Tracheal epithelial cell (primary cell): ENCODE measurements at places on chromosomes 3 and 15. TPM values are rescaled to one million over a fixed set of nuclear protein-coding genes. Genes with fewer than 3 reads are reported as not detected.

Gene CYP8B1
- total RNA-seq, result not detected in 2 replicates

Gene GNAT1
- 0.43 TPM in 1 of 2 replicates, not detected in the other for total RNA-seq

Gene SPINK8
- total RNA-seq, result not detected in 2 replicates

Gene SH3GL3
- 1.9 and 2.1 TPM in 2 replicates for total RNA-seq

Gene PATL2
- 0.24 and 0.85 TPM in 2 replicates for total RNA-seq

Gene CLDN11
- total RNA-seq, result 0.43 and 7.5 TPM in 2 replicates

Gene PRC1
- total RNA-seq, result 8.1 and 23.9 TPM in 2 replicates
